ENCODE measurements at places on chromosomes 16 and 17. TPM values are rescaled to one million over a fixed set of nuclear protein-coding genes. Genes with fewer than 3 reads are reported as not detected.

The RNF222 gene
- total RNA-seq: 12.0 TPM

The PPY gene
- total RNA-seq: not detected

The RPGRIP1L gene
- total RNA-seq: 4.7 TPM

The KRT33A gene
- 144 TPM for total RNA-seq

The ZMYND15 gene
- total RNA-seq: 0.40 TPM

The OR1F1 gene
- not detected for total RNA-seq

The ADGRG3 gene
- total RNA-seq: 0.32 TPM

The EVPL gene
- total RNA-seq: 218 TPM

The SLC5A2 gene
- 1.4 TPM for total RNA-seq

DNA sequence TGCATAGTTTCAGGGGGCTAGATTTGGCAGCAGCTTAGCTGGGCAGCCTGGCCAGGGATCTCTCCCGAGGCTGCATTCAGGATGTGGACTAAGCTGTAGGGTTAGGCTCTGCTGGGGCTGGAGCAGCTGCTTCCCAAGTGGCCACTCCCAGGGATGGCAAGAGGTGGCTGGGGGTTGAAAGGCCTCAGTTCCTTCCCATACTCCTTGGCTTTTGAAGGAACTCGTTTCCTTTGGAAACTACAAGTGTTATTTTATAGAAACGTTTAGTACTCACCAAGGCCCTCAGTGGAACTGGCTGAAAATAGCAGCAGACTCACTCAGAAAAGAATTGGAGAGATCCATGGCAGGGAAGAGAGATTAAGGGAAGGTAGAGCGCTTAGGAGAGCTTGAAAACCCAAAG, 76.4 kb downstream of the WWP2 start:
- peaks cover 5% of the 10 kb centered on the region for H3K36me3 ChIP-seq
- DNase-seq: no peak
- H3K27ac ChIP-seq: peak overlapping the region; percentile 30
- peaks cover 28% of the 10 kb centered on the region for H3K4me1 ChIP-seq
- H3K27me3 ChIP-seq: no peaks in the 10 kb centered on the region

DNA sequence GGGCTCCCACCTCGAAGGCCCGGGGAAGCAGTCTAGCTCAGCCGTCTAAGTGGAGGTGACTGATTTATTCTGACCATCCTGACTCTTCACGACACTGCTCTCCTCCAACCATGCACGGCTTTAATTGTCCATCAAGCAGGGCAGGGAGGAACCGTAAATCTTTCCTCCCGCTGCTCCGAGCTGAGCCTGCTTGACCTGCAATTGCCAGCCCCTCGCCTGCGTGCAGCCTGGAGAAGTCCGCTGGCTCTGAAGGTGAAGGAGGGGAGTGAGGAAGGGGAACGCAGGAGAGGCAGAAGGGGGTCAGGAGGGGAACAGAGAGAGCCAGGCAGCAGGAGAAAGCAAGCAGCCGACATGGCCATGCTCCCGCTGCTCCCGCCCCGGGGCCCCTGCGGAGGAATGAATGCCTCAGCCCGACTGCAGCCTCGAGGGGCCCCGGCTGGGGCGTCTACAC, 10.1 kb downstream of the RBFOX3 start:
- no peak overlapping the region for H3K4me3 ChIP-seq
- H3K27ac ChIP-seq: no peak overlapping the region
- H3K4me1 ChIP-seq: no peaks in the 10 kb centered on the region
- DNase-seq: no peak
- H3K36me3 ChIP-seq: no peaks in the 10 kb centered on the region
- H3K27me3 ChIP-seq: peaks cover 98% of the 10 kb centered on the region

DNA sequence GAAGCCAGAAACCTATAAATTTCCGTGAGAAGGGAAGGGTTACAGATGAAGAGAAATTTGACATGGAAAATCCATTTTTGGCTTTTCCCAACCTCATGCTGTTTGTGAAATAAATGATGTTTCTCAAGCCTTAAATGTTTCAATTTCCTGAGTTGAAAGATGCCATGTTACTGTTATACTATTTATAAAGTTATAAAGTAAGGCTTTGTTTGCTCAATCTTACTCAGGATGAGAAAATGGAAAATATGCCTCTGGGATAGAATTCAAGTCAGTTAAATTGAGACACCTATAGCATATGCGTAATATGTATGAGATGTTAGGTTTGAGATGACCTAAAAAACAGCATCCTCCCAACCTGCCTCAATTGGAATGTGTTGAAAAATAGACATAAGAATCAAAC, 19.9 kb upstream of the FAM20A start:
- no peaks in the 10 kb centered on the region for H3K27me3 ChIP-seq
- no peaks in the 10 kb centered on the region for H3K4me1 ChIP-seq
- DNase-seq: no peak
- no peak overlapping the region for H3K27ac ChIP-seq

DNA sequence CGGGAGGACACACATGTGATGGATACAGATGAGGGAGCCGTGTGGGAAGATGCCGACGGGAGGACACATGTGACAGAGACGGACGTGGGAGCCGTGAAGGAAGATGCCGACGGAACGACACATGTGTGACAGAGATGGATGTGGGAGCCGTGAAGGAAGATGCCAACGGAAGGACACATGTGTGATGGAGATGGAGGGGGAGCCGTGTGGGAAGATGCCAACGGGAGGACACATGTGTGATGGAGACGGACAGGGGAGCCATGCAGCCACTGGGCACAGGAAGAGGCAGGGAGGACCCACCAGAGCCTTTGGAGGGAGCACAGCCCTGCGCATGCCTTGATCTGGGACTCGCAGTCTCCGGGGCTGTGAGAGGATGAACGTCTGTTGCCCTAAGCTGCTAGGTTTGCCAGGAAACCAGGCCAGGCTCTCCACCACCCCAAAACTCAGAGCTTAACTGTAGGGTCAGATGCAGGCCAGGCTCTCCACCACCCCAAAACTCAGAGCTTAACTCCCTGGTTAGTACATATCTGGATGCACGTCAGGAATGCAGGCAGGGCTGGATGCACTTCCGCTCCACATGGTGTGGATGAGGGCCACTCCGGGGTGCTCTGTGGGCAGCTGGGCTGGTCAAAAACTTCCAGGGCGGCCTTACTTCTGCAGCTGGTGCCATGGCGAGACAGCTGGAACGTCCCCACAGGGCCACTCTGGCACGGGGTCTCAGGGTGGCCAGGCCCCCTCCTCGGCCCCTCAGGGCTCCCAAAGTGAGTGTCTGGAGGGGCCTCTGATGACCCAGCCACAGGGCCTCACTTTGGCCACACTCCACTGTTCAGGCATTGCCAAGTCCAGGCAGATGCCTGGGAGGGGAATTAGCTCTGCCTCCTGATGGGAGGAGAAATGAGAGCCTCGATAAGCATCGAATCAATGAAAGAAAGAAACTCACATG, 47.7 kb upstream of the ZNF469 start:
- H3K27me3 ChIP-seq: peaks cover 6% of the 10 kb centered on the region
- peaks cover 17% of the 10 kb centered on the region for H3K4me1 ChIP-seq
- no peaks in the 10 kb centered on the region for H3K36me3 ChIP-seq
- DNase-seq: no peak
- no peak overlapping the region for H3K27ac ChIP-seq
- H3K4me3 ChIP-seq: no peak overlapping the region

DNA sequence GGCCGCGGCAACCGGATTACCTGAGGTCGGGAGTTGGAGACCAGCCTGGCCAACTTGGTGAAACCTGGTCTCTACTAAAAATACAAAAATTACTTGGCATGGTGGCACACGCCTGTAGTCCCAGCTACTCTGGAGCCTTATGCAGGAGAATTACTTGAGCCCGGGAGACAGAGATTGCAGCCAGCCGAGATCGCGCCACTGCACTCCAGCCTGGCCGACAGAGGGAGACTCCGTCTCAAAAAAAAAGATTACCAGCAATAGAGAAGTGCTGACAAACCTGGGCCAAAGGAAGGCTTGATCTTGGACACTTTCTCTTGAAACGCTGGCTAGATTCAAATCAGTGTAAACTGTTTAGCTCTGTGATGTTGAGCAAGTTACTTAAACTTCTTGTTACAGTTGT, 4.3 kb downstream of the MT1H start:
- no peaks in the 10 kb centered on the region for H3K36me3 ChIP-seq
- H3K4me3 ChIP-seq: no peak overlapping the region
- no peak overlapping the region for H3K27ac ChIP-seq
- peaks cover 33% of the 10 kb centered on the region for H3K27me3 ChIP-seq
- H3K4me1 ChIP-seq: peaks cover 27% of the 10 kb centered on the region

- H3K36me3 ChIP-seq: no peaks in the 10 kb centered on the region
- no peak overlapping the region for H3K4me3 ChIP-seq
- H3K27ac ChIP-seq: no peak overlapping the region
- H3K4me1 ChIP-seq: peaks cover 19% of the 10 kb centered on the region
- DNase-seq: no peak
- peaks cover 13% of the 10 kb centered on the region for H3K27me3 ChIP-seq
Observed at GRCh38 chr16:74725651-74726455, 25.2 kb upstream of the MLKL start.

DNA sequence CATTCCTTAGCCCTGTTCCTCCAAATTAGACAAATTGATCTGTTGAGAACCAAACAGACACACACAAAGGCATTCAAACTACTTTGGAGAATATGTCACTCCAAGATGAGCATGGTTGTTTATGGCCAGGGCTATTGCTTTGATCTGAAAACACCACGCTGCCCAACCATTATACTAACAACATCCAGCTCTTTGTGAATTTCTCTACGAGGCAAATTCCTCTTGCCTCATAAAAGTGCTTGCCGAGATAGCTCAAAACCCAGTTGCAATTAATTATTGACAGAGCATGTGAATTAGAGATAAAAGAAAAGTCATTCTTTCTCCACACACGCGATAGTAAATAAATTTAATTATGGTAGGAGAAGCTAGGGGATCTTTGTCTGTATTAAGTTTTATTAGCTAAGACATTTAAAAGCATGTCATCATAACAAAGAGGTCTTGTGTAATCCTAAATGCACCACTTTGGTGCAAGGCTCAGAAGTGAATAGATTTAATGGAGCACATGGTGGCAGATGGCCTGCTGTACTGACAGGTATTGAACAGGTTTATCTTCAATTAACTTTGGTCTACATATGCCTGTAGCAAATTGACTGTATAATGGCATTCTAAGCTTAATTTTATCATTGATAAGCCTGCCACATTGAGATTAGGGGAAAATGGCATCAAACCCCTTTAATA, 441.8 kb downstream of the HS3ST4 start:
- H3K4me1 ChIP-seq: no peaks in the 10 kb centered on the region
- H3K27me3 ChIP-seq: no peaks in the 10 kb centered on the region
- no peak for DNase-seq
- H3K36me3 ChIP-seq: no peaks in the 10 kb centered on the region
- no peak overlapping the region for H3K4me3 ChIP-seq

GRCh38 chr17:2420176-2420575, 19.3 kb upstream of the MNT start:
- no peaks in the 10 kb centered on the region for H3K27me3 ChIP-seq
- H3K36me3 ChIP-seq: peaks cover 37% of the 10 kb centered on the region

- peak; percentile 13 for DNase-seq
- H3K27me3 ChIP-seq: peaks cover 6% of the 10 kb centered on the region
- H3K4me1 ChIP-seq: no peaks in the 10 kb centered on the region
- no peak overlapping the region for H3K4me3 ChIP-seq
- no peak overlapping the region for H3K27ac ChIP-seq
Observed at GRCh38 chr16:55756963-55757362, 75.9 kb downstream of the CES1 start.

DNA sequence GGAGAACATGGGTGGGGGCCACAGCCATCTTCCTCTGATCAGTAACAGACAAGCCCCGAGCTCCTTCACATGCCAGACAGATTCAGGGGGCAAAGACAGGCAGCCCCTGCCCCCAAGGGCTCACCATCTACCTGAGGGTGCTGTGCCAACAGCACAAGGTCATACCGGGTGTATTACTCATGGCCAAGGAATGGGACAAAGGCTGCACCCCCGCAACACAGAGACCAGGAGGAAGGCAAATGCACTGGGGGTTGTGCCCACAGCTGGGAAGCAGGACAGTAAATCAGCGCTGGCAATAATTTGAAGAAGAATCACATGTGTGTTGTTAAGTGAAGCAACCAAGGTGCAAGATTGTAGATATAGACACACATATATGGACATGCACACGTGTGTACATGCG, 137.1 kb downstream of the C16orf95 start:
- no peak for DNase-seq
- H3K27ac ChIP-seq: no peak overlapping the region
- H3K36me3 ChIP-seq: no peaks in the 10 kb centered on the region
- no peaks in the 10 kb centered on the region for H3K4me1 ChIP-seq
- H3K27me3 ChIP-seq: peaks cover 16% of the 10 kb centered on the region

DNA sequence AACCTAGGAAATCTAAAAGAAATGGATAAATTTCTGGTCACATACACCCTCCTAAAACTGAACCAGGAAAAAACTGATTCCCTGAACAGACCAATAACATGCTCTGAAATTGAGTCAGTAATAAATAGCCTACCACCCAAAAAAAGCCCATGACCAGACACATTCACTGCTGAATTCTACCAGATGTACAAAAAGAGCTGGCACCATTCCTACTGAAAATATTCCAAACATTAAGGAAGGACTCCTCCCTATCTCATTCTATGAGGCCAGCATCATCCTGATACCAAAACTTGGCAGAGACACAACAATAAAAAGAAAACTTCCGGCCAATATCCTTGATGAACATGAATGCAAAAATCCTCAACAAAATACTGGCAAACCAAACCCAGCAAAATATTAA, 52.9 kb downstream of the TTC19 start:
- no peaks in the 10 kb centered on the region for H3K27me3 ChIP-seq
- no peak overlapping the region for H3K4me3 ChIP-seq
- no peaks in the 10 kb centered on the region for H3K4me1 ChIP-seq
- peaks cover 93% of the 10 kb centered on the region for H3K36me3 ChIP-seq

GRCh38 chr17:82118815-82119380, 20.9 kb upstream of the FASN start:
- H3K4me1 ChIP-seq: no peaks in the 10 kb centered on the region
- H3K27ac ChIP-seq: no peak overlapping the region
- no peaks in the 10 kb centered on the region for H3K27me3 ChIP-seq
- DNase-seq: no peak
- no peak overlapping the region for H3K4me3 ChIP-seq

GRCh38 chr17:69058165-69058564, 2.6 kb downstream of the ABCA9 start:
- H3K4me1 ChIP-seq: peaks cover 9% of the 10 kb centered on the region
- no peak overlapping the region for H3K4me3 ChIP-seq
- no peaks in the 10 kb centered on the region for H3K36me3 ChIP-seq
- H3K27ac ChIP-seq: no peak overlapping the region
- no peaks in the 10 kb centered on the region for H3K27me3 ChIP-seq

GRCh38 chr17:12974005-12974531, 43.8 kb downstream of the ELAC2 start:
- peak overlapping the region; percentile 32 for H3K4me3 ChIP-seq
- DNase-seq: no peak
- no peak overlapping the region for H3K27ac ChIP-seq
- peaks cover 3% of the 10 kb centered on the region for H3K27me3 ChIP-seq
- peaks cover 18% of the 10 kb centered on the region for H3K4me1 ChIP-seq

DNA sequence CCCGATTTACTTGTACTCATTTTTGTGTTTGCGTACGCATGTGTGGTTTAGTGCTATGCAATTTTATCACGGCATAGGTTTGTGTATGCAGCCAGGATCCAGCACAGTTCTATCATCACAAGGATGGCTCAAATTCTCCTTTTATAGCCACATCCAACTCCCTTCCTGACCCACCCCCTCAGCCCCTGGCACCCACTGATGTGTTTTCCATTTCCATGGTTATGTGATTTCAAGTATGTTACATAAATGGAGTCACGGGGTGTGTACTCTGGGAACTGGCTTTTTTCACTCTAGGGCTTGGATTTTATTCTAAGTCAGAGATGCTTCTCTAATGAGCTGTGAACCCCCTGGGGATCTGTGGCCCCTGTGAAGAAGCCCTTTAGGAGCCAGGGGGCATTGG, 16.8 kb downstream of the IL4R start:
- H3K27ac ChIP-seq: peak overlapping the region; percentile 57
- DNase-seq: peak; percentile 85
- H3K4me3 ChIP-seq: no peak overlapping the region
- H3K27me3 ChIP-seq: no peaks in the 10 kb centered on the region
- peaks cover 19% of the 10 kb centered on the region for H3K36me3 ChIP-seq
- peaks cover 44% of the 10 kb centered on the region for H3K4me1 ChIP-seq
